ENCODE measurements at places on chromosomes 2 and 18.
A peak's percentile ranks its signal among the peaks of the same experiment; 100 is the strongest.

- no peak for DNase-seq
Measured at GRCh38 chr18:35512761-35513160, 15.0 kb upstream of the INO80C start.

GRCh38 chr2:100192825-100193224, 50.4 kb upstream of the AFF3 start:
- DNase-seq, result no peak

DNA sequence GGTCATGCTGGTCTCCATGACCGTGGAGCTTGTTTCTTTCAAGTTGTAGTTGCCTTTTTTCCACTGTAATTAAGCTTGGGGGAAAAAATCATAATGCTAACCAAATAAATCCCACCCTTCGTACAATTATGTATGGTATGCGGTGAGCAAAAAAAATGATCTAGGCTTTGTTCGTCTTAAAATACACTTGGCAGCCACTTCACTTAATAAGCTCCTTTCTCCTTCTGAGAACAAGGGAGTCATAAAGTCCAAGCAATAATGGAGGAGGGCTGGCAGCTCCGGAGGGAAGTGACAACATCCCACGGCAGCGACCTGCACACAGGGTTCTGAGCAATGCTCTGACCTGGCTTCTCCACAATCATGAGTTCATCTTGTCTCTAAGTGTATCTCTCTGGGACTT, 91.2 kb upstream of the KLHL29 start:
- DNase-seq, result no peak

DNA sequence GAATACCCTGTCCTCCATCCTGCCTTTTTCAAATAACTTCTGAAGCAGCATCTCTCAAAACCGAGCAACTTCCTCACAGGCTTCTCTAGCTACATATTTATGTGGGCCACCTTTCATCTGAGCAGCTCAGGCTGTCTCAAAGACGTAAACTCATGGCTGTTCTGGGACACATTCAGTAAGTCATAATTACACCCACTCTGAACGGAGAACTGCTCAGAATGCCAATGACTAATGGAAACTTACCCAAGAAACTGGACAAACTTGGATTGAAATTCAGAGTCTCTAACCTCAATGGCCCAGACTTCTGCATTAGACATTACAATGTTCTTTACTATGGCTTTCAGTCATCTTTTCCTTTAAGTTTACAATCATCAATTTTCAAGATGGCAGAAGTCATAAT, 145.2 kb downstream of the RAD51AP2 start:
- DNase-seq, result peak; percentile 48

- no peak for DNase-seq
Measured at GRCh38 chr2:220162320-220162719, 534.9 kb downstream of the SLC4A3 start.

DNA sequence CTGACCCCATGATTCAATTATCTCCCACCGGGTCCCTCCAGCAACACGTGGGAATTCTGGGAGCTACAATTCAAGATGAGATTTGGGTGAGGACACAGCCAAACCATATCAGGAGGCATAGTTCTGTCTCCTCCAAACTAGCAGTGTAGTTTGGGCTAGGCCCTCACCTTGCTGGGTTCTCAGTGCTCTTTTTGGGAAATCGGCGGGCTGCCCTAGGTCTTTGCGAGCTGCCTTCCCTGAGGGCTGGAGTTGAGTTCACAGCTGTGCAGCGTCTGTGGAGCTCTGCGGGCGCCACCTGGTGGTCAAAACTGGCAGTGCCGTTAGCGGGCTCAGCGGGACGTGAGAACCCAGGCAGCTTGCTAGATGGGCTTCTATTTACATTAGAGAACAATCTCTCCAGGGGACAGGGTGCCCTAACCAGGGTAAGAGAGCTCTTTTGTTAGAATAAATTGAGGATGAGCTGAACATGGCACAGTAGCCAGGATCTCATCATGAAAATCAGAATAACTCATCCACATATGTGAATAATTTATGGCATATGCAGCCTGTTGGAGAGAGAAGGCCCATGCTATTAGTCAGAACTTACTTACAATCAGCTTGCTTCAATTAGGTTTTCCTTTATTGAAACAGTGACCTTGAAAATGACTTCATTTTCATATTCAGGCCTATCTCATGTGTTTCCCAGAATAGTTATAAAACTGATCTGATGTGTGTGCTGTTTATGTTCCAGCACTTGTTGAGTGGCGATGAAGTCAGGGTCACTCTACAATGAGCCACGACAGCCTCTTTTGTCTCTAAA, 27.4 kb upstream of the YES1 start:
- DNase-seq, result peak; percentile 47

- no peak for DNase-seq
Measured at GRCh38 chr2:226640501-226640900, 159.1 kb downstream of the IRS1 start.

DNA sequence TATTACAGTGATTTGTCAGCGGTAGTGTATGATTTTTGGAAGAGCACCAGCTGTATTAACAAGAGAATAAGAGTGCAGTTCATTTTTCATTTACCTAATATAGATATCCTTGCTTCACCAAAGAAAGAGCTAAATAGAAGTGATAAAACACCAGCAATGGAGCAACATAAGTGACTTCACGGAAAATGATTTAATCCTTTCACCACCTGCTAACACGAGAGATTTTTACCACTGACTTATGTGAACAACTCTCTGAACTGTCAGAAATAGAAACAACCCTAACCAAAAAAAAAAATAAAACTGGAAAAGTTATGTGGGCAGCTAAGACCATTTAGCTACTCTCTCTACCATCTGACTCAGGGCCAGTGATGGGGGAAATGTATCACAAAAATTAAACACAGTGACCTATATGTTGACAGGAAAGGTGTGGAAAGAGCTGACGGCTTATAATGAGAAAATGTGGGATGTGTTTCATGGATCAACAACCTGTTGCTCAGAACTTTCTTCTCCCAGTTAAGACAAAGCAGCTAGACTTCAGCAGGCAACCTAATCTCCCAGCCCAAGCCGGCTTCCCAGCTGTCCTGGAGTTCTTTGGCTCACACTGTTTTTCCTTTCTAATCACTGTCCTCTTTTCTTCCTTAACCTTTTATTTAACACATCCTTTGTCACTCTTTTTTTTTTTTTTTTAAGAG, 272.7 kb downstream of the SS18 start:
- peak; percentile 32 for DNase-seq

- DNase-seq, result peak; percentile 65
Measured at GRCh38 chr2:63049970-63050333, 678 bp upstream of the OTX1 start.

DNA sequence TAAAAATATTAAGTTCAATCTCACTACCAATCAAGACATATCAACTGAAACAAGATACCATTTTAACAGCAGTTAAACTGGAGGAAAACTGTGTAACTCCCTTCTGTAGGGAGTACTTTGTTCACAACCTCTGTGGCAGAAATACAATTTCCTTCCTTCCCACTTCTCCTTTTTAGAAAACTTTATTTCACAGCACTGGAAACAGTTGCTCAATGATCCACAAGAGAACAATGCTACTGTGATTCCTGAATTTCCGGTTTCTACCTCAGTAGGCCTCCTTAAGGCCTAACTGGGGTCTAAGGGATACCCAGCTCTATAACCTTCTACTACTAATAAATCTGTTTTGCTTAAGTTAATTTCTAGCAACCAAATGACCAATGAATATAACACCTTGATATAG, 14.1 kb downstream of the TLK1 start:
- peak; percentile 11 for DNase-seq

DNA sequence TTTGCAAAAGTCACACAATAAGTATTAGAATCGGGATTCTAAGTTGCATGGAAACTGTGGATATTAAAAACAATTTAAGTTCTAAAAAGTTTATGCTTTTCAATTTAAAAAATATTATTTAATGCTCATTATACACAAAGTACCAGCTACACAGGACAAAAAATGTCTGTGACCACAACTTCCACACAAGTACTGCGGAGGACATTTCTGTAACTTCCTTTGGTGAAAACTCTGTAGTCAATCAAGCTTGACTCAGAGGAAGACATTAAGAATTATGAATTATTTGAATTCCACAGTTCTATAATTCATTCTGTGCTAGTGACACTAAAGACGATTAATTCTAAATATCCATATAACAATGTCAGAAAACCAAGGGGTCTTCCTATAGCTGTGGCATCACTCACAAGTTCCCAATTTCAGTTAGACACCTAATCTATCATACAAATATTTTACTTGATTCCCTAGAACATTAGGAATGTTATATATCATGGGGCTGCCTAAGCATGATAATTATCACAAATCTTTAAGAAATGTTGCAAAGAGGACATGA, 120.5 kb downstream of the AFF3 start:
- DNase-seq, result no peak

DNA sequence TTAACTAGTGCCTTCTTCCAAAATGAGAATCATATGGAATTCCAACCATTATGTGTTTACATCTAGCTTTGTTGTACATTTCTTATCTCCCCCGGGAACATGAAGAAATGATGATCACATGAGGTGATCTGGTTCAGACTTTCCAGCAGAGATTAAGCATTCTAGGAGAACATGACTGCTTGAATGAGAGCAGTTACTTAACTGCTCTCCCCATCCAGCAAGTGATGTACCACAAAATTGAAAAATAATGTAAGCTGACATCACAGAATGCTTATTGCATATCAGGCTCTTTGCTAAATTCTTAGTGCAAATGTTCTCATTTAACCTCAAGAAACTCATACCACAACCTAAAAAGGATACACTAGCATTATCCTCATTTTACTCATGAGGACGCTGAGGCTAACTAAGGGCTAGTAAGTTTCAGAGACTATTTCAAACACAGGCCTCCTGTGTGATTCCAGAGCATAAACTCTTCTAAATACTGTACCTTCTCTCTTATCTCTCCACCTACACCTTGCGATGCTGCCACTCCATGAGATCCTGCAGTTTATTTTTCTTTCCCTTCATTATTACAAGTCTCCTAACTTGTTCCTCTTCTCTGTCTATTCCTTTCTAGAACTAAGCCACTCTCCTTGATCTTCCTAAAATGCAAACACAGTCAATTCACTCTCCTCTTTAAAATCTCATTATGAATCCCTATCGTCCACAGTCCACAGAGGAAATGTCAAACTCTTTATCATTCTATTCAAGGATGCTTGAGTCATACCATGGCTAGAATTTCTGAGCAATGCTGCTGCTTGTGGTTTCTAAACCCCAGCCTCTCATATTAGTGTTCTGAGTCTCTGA, 1224.8 kb upstream of the ZEB2 start:
- no peak for DNase-seq

GRCh38 chr2:3612639-3613523, 18.0 kb downstream of the COLEC11 start:
- no peak for DNase-seq

GRCh38 chr2:219661197-219661954, 33.9 kb downstream of the SLC4A3 start:
- no peak for DNase-seq

DNA sequence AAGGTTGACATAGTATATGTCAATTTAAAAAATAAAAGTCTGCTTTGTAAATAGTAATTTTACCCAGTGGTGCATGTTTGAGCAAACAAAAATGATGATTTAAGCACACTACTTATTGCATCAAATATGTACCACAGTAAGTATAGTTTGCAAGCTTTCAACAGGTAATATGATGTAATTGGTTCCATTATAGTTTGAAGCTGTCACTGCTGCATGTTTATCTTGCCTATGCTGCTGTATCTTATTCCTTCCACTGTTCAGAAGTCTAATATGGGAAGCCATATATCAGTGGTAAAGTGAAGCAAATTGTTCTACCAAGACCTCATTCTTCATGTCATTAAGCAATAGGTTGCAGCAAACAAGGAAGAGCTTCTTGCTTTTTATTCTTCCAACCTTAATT, 78.6 kb upstream of the CSRNP3 start:
- no peak for DNase-seq

GRCh38 chr2:123434546-123435395, 590.3 kb upstream of the CNTNAP5 start:
- no peak for DNase-seq

DNA sequence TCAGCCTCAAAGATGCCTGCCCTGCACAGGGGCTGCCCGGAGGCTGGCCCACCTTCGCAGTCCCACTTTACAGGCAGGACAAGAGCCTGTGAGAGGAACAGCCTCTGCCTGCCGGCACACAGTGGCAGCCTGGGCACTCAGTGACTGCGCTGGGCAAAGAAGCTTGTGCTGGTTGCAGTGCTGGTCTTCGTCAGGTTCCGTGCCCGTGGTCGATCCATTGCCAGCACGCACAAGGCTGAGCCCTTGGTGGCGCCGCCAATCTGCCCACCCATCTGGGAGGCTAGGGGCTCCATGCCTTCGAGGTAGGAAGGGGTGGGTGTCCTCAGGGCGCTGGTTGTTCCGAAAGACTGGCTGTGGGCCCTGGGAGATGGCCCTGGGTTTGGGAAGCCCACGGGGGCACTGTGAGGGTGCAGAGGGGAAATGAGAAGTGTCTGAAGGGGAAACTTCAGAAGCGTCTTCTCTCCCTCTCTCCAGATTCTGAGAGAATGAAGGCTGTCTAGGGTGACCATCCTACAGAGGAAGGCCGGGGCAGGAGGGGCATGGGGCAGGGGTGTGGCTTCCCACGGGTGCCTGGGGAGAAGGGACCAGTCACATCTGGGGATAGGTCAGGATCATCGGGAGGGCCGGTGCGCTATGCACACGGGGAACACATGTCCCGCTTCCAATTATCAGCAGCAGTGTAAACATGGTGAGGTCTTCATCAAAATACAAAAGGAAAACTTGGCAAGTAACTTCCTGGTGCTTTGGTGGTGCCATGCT, 49.1 kb upstream of the HS6ST1 start:
- no peak for DNase-seq
